ENCODE measurements at places on chromosomes 13 and 19.
A peak's percentile ranks its signal among the peaks of the same experiment; 100 is the strongest.

DNA sequence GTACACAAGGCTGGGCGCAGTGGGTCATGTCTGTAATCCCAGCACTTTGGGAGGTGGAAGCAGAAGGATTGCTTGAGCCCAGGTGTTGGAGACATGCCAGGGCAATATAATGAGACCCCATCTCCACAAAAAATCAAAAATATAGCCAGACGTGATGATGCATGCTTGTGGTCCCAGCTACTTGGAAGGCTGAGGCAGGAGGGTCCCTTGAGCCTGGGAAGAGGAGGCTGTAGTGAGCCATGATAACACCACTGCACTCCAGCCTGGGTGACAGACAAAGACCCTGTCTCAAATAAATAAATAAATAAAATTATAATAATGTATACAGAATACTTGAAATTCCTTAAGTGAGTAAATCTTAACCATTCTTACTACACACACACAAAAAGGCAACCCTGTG is 127.7 kb downstream of the SPRY2 start:
- no peak for DNase-seq

DNA sequence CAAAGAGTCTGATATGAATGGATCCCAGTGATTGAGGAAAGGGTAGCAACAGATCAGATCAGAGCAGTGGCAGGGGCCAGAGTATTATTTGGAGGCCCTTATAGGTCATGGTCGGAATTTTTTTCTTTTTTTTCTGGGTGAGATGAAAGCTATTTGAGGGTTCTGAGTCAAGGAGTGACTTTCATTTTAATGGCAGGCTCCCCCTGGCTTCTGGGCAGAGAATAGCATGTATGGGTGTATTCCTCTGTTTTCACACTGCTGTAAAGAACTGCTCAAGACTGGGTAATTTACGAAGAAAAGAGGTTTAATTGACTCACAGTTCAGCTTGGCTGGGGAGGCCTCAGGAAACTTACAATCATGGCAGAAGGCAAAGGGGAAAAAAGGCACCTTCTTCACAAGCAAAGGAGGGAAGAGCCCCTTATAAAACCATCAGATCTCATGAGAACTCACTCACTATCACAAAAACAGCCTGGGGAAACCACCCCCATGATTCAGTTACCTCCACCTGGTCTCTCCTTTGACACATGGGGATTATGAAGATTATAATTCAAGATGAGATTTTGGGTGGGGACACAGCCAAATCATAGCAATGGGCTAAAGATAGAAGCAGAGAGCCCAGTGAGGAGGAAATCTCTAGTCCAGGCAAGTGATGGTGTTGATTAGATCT is 3.0 kb upstream of the SLC6A16 start:
- DNase-seq, result peak; percentile 61

GRCh38 chr13:34352958-34353357 is 535.0 kb downstream of the RFC3 start:
- DNase-seq, result no peak

DNA sequence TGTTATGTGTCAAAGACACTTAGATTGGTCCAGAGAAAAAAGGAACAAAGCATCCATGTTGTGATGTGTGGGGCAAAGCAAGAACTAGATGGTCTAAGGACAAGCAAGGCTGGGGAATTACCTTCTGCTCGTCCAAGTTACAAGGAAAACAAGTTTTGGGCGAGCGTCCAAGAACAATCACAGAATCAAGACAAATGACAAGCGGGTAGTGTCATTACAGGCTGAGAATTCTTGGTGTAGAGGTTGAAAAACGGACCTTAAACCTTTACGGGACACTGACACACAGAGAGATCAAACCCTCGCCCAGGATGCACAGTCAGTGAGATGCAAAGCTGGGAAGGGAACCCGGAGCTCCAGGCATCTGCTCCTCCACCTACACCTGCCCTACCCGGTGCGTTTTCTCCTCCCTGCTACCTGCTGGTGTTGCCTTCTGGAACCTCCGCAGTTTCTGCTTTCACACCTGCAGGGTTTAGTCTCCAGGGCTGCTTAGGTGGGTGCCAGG is 515 bp upstream of the ZNF324B start:
- no peak for DNase-seq

- DNase-seq, result no peak
Measured at GRCh38 chr19:5228932-5229777, 111.5 kb downstream of the PTPRS start.

- no peak for DNase-seq
Measured at GRCh38 chr19:23241419-23241818, 8.8 kb downstream of the ZNF724 start.

- DNase-seq, result no peak
Measured at GRCh38 chr13:39597838-39598237, 5.2 kb downstream of the LHFPL6 start.

- DNase-seq, result peak; percentile 54
Measured at GRCh38 chr19:13841086-13841961, 35.6 kb upstream of the NANOS3 start.

- DNase-seq, result no peak
Measured at GRCh38 chr19:16862826-16863415, 25.9 kb upstream of the F2RL3 start.

- no peak for DNase-seq
Measured at GRCh38 chr13:29801102-29801501, 49.3 kb downstream of the UBL3 start.

GRCh38 chr19:44752816-44753625 is 4.5 kb downstream of the BCL3 start:
- peak; percentile 90 for DNase-seq

- no peak for DNase-seq
Measured at GRCh38 chr13:111527614-111528229, 207.3 kb downstream of the TEX29 start.

GRCh38 chr13:30743319-30744055 is 8.1 kb downstream of the ALOX5AP start:
- DNase-seq, result peak; percentile 69

- peak; percentile 23 for DNase-seq
Measured at GRCh38 chr13:51222037-51222685, at the start of gene FAM124A. Gene FAM124A, plus strand, starts transcription at chr13:51222398. Its CDS starts 104 bp downstream, at chr13:51222502.

DNA sequence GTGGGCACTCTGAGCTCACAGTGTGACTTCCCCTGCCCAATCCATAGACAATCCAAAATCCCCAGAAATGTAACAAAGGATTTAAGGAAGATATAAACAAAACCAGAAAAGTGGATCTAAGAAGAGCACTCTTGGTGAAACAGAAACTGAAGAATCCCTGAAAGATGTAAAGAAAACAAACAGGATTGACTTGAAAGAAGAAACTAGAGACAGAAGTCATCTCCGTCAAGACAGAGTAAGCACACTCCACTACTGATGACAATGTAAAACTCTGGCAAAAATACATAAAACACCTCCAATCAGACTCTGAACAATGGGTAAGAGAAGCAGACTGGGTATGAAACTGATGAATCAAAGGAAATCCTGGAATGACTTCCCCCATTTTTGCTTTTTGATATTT is 13.5 kb downstream of the TUBGCP3 start:
- DNase-seq, result no peak

- no peak for DNase-seq
Measured at GRCh38 chr13:106551751-106552150, 16.2 kb downstream of the ARGLU1 start.

- DNase-seq, result peak; percentile 14
Measured at GRCh38 chr19:858868-859843, at the start of gene CFD. Gene CFD, plus strand, starts transcription at chr19:859664. Its CDS starts 26 bp downstream, at chr19:859690.

DNA sequence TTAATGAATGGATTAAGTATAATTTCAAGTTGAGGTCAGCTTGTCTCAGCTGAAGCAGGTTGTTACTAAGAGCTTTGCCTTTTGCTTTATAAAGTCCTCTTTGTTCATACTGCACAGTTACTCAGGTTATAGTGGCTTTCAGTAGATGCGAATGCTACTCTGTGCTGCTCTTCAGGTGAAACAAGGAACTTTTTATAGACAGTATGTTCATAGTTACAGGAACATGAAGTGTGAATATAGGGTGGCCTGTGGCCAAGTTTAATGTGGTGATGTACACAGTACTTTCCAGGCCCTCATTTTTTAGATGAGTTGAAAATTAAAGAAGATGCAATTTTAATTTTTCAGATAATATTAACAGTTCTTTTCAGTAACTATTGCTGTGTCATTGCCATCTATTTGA is 20.8 kb downstream of the SUGT1 start:
- DNase-seq, result no peak

- no peak for DNase-seq
Measured at GRCh38 chr19:58091251-58091995, 6.6 kb downstream of the ZSCAN18 start.

DNA sequence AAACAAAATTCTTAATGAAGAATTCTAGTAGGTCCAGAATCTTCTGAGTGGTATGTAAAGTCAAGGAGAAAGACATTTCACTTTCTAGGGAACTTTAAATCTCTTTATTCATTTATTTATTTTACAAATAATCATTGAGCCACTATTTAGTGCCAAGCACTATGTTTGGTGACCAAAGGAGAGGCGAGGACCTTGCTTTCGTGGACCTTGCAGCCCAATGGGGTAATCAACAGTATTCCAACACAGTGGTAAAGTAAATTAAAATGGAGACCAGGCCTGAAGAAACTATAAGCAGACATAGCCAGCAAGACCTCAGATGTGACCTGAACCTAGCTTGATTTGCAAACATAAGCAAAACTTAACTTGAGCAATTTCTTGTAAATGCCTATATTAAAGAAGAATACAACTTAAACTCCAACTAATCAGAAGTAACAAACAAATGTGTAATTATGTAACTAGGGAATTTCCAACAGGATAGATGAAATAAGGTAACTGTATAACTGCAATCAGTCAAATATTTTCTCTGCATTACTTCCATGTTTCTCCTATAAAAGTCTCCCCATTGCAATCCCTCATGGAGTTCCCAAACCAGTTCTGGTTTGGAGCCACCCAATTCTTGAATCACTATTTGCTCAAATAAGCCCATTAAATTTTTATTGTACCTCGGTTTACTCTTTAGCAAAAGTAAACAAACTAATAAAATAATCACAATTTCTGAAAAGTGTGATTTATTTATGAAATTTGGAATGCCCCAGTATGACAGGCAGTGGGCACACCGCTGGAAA is 67.6 kb downstream of the MBNL2 start:
- peak; percentile 58 for DNase-seq

DNA sequence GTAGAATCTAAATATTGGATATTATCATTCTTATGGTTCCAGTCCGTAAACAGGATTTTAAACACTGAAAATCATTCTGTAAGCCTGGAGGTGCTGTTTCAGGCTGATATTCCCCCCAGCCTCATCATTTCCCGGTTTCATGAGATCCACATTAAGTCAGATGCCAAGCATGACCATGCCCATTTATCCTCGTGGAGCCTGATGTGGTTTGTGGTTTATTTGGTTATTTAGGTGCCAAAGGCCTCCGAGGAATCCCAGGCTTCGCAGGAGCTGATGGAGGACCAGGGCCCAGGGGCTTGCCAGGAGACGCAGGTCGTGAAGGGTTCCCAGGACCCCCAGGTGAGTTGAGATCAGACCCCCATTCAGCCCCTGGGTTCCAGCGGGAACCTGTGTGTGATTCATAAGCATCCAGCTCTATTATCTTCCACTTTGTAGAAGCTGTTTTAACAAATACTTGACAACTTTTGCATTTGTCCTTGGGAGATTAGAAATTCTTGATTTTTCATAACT is 92.5 kb downstream of the RAB20 start:
- no peak for DNase-seq
